ENCODE measurements at places on chromosomes 2 and 18.
A peak's percentile ranks its signal among the peaks of the same experiment; 100 is the strongest.

DNA sequence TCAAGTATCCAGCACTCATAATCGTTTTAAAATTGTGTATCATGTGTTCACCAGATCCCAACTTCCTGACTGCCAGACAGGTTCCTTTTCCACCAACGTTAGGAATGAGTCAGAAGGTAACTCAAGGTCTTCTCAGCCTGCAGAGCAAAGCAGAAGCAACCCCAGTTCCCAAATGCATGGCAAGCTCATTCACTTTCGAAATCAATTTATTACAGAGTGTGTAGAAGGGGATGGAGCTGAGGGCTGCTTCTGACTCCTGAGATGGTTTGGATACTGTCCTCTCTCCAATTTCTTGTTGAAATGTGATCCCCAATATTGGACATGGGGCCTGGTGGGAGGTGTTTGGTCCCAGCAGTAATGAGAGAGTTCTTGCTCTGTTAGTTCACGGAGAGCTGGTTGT, 114.5 kb downstream of the PIEZO2 start:
- DNase-seq = no peak

DNA sequence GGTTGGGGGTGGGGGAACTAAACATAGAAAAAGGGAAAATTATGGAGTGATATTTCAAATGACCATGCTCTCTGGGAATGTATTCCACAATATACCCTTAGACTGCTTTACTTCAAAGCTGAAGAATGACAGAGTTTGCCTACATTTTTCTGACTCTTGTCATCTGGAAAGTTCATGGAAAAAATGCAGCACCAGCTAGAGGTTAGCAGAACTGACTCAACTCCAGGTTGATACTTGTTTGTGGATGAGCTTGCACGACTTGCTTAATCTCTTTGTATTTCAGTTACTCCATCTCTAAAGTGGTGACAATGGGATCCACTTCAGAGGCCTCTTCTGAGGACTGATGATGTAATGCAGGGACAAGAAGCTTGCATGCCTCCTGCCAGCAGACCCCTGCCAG, 824.0 kb upstream of the ID2 start:
- no peak for DNase-seq

DNA sequence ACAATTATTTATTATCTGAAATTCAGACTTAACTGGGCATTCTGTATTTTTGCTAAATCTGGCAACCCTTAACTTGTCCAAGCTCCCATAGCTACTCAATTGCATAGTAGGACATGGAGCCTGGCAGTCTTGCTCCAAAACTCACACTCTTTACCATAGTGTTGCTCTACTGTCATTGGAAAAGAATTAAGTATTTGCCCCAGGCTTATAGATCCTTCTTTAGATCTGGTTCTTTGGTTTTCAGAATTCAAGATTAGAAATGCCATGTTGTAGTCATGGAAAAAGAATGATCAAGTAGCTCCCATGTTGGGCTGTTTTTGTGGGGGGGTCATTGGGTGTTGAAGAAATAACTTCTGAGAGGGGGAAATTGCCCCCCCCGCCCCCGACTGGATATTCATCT, 240.9 kb downstream of the WDPCP start:
- no peak for DNase-seq

DNA sequence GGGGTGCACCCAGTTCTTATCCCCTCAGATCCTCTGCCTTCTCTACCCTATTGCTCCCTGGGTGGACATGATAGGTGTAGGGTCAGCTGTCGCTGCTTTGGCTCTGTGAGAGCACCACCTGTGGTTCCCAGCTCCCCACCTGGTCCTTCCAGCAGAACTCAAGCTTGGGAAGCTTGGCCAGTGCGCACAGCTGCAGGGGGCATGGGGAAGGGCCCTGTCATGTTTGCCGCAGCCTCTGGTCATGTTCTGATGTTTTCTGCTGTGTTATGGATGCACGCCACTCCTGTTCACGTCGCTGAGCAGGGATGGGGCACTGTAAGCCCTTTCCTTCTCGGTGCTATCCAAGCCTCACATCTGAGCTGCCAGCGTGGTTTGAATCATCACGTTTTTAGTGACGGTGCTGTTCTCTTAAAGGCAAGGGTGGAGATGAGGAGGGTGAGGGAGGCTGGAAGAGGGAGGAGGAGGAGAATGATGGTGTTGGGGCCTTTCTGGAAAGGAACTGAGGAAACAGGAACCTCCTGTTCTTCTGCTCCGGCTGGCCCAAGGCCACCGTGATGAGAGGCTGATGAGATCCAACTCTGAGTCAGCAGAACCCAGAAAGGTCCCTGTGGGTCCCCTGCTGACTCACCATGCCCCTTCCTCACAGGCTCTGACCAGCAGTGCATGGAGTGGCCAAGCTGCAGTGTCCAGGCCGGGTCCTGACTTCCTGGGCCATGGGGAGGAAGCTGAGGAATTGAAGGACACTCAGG, 78.0 kb downstream of the LIPG start:
- DNase-seq = no peak

- DNase-seq = peak; percentile 9
These were observed 69.6 kb downstream of the EML4 start for GRCh38 chr2:42238644-42239288.
